ENCODE measurements at places on chromosomes 2 and 18.
A peak's percentile ranks its signal among the peaks of the same experiment; 100 is the strongest.

DNA sequence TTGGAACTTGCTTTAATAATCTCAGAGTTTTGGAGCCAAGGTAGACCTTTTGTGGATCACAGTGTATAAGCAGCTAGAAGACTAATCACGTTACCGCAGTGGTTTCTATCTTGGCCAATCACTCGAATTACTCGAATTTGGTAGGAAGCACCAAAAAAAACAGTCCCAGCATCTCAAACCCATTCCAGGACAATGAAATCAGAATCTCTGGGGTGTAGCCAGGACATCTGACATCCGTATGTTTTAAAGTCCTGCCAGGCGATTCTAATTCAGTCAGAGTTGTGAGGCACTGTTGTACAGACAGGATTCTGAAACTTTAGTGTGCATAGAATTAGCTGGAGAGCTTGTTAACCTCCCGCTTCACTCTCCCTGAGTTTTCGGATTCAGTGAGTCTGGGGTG lies 30.8 kb downstream of the GRHL1 start:
- no peak for DNase-seq

GRCh38 chr2:131566371-131566770 lies 38.7 kb downstream of the CCDC74A start:
- no peak for DNase-seq

DNA sequence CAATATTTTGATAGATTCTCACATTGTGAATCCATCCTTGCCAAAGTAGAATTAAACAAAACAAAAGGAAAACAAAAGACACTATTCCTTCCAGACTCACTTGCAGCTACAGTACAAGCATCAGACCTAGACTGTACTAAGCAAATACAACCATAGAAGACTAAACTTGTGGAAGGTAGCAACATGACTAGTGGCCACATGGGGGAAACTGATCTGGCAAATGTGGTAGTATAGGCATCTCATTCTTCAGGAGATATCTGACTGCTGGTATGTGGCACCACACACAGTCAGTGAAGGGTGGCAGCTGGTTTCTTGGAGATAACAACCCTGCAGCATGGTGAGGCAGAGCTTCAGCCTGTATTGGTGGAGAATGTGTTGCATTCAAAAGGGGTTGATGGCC lies 81.0 kb upstream of the ACVR2A start:
- DNase-seq: no peak

DNA sequence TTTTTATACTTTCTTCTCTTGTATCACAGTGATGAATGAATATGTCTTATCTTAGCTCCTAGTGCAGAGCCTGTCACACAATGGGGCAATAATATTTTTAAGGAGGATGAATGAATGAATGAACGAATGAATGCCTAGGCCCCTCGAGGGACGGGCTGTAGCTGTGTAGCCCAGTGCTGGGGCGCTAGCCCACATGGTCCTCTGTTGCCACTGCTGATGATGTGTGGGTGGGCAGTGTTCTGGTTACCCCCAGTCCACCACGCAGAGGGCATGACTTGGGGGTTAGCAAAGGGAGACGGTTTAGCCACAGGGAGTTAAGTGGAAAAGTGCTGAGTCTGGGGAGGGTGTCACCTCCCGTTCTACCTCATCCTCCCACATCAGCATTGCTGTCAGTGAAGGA lies 134.2 kb downstream of the SMAD7 start:
- no peak for DNase-seq

- DNase-seq: no peak
Observed at GRCh38 chr18:27372386-27372785, 187.3 kb upstream of the CHST9 start.

GRCh38 chr2:105329197-105329554 lies 359 bp downstream of the TGFBRAP1 start:
- peak; percentile 29 for DNase-seq

GRCh38 chr2:63660060-63660459 lies 71.3 kb downstream of the MDH1 start:
- DNase-seq: no peak

DNA sequence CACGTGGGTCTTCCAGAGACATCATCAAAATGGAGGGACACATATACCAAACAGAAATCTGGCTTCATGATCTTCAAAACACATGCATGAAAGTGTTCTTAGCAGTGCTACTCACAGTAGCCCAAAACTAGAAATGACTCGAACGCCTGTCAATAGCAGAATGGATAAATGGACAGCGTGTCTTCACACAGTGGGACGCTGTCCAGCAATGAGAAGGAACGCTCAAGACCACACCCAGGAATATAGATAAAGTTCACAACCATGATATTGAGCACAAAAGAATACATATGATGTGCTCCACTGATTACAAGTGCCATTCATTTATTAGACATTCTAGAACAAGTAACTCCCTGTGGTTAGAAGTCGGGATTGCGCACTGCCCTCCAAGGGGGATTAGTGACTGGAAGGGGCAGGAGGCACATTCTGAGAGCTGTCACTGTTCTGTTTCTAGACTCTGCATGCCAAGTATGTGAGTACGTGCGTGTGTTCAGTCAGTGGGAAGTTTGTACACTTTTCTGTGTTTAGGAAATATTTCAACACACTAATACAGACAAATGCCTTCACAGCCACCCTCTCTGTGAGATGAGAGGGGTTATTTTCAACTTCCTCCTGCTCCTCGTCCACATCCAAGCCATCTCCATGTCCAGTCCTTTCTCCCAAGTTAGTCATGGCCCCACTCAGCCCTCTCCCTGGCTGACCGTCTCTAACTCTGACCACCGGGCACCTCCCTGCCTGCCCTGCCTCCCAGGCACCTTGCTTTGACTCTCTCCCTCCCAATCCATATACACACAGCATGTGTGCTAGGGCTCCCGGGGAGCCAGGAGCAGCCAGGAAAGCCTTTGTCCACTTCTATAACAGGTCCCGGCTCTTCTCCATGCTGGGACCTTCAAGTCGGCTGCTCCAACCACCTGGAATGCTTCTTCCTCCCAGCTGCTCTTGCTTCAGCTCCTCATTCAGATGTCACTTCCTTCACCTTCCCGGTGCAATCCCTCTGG lies 26.9 kb upstream of the TNS1 start:
- DNase-seq: no peak

GRCh38 chr2:217452928-217453327 lies 549.9 kb downstream of the TNS1 start:
- no peak for DNase-seq

DNA sequence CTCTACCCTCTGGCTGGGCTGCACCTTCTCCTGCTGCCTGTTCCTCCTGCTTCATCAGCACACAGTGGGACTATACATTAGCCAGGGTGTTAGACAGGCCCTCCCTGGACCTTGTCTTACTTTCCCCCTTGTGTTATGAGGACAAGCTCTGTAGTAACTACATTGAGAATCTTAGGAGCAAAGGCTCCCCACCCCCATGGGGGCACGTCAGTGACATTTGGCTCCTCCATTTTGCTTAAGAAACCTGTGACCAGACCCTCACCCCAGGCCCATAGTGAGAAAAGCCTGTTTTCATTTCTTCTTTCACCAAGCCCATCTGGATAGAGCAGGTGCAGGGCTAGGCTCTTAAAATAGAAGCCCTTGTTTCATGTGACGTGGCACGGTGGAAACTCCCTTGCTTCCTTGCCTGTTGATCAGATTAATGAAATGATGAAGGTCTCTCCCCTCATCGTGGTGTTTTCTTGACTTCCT lies 146.7 kb downstream of the RPIA start:
- DNase-seq: peak; percentile 22

GRCh38 chr2:158580760-158581159 lies 124.0 kb downstream of the PKP4 start:
- no peak for DNase-seq

All from activated naive CD8-positive, alpha-beta T cell treated with anti-CD3 and anti-CD28 coated beads, Interleukin-2, amount 50 U/mL, for 24 hours (primary cell).